ENCODE measurements at places on chromosomes 4 and X.

DNA sequence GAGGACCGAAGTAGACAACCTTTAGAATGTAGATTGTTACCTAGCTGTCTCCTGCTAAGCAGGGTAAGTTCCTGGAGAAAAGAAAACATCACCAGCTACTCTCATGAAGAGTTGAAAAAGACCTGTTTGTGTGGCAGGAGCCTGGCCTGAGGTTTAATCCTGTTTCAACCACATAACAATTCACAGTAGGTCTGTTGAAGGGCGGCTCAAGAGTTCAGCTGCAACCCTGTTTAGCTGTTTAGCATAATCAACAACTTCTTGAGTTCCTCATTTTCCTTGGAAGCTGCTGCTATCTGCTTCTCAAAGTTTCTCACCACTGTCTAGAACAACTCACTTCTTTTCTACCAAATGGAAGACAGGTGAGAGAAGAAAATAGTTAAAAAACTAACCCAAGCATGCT is 170.4 kb upstream of the TET2 start:
- no peak for DNase-seq

DNA sequence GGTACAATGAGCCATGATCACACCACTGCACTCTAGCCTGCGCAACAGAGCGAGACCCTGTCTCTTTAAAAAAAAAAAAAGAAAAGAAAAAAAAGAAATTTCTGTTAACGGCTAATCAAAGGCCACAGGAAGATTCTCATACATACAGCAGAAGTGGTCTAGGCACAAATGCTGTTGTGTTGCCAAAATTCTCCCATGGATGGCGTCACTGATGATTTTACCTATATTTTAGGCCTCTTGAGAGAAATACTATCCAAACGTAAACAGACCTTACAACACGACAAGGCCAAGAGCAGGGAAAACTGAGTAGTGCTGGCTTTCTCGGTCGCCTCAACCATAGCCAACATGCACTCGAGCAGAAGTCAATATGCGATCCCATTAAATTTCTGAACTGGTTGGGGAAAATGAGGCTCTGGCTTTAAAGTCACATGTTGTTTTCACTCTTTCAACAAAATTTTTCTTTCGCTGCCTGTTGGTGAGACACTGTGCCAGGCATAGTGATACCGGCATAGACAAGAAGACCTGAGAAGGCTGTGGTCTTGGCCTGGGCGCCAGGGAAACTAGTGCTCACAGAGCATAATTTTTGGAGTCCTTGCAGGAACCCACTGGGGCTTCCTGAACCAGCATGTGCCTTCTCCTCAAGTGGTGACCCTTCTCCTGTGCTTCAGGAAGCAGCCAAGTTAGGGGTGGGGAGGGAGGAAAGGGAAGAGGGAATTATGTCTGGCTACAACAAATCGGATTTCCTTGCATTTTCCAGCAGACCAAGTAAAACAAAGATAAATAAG is 20.6 kb downstream of the SH3KBP1 start:
- no peak for DNase-seq

- no peak for DNase-seq
Observed at GRCh38 chr4:30768277-30768676, 48.1 kb downstream of the PCDH7 start.

DNA sequence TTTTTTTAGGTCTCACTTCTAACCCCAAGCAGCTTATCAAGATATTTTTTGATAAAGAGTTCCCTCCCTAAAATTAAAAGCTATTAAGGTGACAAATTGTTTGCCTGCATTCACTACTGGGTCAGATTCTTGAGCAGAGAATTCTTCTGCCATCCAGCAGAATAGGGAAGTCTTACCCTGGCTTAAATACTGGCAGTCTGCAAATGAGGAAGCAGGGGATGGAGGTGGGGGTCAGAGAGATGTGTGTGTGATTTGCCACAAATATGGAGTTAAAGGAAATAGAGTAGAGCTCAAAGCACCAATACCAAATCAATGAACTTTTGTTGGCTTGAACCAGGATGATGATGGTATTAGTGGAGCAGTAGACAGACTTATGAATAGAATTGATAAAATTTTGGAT is 122.2 kb downstream of the ANXA5 start:
- DNase-seq: no peak

GRCh38 chrX:72125331-72126047 is 6.2 kb downstream of the RTL5 start:
- no peak for DNase-seq

GRCh38 chr4:60605646-60606354 is 594.3 kb upstream of the ADGRL3 start:
- no peak for DNase-seq

DNA sequence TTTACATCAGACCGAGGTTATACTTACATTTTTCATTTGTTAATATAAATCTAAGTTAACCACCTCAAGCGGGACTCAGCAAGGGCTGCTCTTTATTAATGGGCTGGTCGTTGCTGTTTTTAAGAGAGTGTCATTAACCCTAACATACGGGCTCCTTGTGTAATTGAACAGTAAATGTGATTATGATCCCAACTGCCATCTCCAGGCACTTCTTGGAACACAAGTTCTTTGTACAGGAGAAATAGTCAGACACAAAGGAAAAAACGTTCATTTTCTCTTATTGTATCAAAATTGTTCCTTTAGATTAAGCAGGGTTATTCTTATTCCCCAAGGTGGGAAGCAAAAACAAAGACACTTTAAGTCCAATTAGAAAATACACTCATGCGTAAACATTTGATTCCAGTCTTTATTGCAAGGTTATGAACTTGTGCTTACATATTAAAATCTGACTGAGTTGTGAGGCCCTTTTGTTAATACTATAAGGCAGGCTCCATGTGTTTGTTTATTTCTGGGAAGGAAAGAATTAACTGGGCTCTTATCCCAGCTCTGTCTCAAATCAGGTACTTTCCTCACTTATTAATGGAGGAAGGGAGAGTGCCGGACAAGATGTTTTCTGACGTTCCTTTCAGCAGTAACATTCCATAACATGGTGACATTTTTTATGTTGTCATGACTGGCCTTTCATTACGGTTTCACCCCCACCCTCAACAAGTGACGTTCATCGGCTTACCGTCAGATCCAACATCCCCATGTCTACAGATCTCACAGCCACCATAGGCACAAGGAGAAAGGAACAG is 95.9 kb downstream of the RASL11B start:
- no peak for DNase-seq

DNA sequence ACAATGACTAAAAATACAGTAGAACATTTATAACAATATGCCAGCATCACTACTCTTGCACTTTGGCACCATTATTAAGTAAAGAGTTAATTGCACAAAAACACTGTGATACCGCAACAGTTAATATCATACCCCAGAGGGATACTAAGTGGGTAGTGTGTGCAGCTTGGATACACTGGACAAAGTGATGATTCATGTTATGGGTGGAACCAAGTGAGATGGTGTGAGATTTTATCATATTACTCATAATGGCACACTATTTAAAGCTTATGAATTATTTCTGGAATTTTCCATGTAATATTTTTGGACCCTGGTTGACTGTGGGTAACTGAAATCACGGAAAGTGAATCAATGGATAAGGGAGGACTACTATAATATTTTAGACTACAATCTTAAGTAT is 265.3 kb downstream of the PCDH18 start:
- DNase-seq: no peak

Data from cerebellum (tissue), 4 donors.